CD4-positive, alpha-beta T cell (primary cell): ENCODE measurements at places on chromosomes 12 and 14. TPM values are rescaled to one million over a fixed set of nuclear protein-coding genes. Genes with fewer than 3 reads are reported as not detected.

DNA sequence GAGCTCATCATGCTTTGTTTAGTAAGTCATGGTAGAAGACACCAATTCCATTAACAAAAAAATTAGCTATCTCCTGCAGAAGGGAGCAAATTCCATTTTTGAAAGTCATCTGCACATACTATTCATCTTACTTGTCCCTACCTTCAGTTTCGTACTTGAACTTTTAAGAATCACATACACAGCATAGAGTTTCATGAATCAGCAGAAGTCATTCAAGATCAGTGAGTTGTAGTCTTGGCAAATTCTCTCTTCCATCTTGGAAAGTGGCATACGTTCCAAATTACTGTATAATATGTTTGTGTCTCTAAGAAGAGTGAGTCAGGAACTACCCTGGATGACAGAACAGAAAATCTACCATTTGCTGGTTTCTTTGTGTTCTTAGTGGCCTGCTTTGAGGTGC, 14.1 kb downstream of the VRK1 start:
- no peak overlapping the region for H3K27ac ChIP-seq
- no peak for DNase-seq
- H3K4me3 ChIP-seq = no peak overlapping the region

DNA sequence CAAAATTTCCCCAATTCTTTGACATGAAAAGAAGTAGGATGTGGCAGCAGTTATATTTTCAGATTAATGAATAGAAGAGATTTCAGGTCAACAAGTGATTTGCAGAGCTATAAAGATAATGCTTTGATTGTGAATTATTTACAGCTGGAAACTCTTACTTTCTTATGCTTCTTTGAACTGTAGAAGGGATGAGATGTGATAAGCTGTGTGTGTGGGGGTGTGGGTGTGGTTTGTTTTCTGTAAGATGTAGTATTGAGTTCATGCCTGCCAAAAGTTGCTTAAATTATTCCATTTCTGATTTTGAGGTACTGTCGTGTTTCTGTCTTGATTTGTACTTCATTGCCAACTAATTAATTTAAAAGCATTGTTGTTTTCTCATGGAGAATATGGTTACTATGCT, 22.7 kb downstream of the AEBP2 start:
- H3K4me1 ChIP-seq = peaks cover 7% of the 10 kb centered on the region
- H3K4me3 ChIP-seq = no peak overlapping the region
- DNase-seq = no peak
- no peak overlapping the region for H3K27ac ChIP-seq

DNA sequence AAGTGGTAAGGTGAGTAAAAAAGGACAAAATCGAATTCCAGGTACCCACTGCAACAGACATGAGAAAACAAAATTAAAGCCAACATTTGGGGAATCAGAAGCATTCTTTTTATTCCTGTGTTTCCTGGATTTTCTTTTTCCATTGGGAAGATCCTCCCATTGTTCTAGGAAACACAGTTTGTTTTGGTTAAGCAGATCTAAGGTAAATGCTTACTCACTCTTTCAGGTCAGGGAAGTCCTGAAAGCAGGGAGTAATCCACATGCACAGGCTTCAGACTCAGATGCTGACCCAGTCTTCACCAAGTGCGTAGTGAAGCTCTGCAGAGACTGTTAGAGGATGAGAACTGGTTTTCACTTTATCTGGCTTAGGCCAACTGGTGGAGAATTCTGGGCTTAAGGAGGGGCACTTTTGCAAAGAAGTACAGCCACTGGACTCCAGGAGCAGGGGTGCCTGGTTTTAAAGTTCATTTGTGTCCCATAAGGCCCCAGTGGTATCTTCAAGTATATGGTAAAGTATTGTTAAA, 57.7 kb downstream of the RPAP3 start:
- H3K27me3 ChIP-seq = no peaks in the 10 kb centered on the region
- no peaks in the 10 kb centered on the region for H3K36me3 ChIP-seq
- no peak overlapping the region for H3K4me3 ChIP-seq
- H3K4me1 ChIP-seq = peaks cover 9% of the 10 kb centered on the region

DNA sequence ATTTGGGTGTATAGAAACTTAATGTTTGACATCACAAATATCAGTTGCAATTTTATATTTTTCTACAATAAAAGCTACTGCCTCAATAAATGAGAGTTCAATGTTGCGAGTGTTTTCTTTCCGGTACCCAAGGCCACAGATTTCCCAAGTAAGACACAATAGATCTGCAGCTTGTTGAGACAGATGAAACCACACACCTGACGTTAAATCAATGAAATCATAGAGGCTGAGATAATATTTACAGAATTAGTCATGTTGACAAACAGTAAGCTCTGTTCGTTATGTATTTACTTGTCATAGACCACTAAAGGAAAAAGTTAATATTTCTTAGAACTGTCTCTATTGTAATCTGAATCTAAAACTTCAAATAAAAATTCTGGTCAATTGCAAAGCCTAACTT, 49.2 kb upstream of the PTHLH start:
- H3K4me3 ChIP-seq = no peak overlapping the region
- no peak overlapping the region for H3K27ac ChIP-seq
- no peak for DNase-seq
- no peaks in the 10 kb centered on the region for H3K36me3 ChIP-seq
- no peaks in the 10 kb centered on the region for H3K4me1 ChIP-seq

DNA sequence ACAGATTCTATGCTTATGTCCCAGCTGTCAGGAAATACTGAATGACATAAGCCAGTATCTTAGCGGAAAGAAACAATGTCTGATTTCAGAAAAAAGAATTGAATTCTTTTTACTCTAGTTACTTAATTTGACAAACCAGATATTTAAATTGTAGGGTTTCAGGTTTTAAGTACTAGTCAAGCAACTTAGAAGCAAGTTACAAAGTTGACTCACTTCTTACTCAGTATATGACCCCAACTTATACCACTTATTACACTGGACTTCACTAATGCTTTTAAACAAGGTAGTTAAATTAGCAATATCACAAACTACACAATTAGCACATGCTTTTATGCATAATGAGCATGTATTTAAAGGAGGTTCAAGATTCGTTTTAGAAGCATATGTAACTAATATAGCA, 7.1 kb downstream of the GMFB start:
- peaks cover 56% of the 10 kb centered on the region for H3K36me3 ChIP-seq
- no peak for DNase-seq
- H3K27ac ChIP-seq = no peak overlapping the region
- peaks cover 1% of the 10 kb centered on the region for H3K4me1 ChIP-seq
- no peaks in the 10 kb centered on the region for H3K27me3 ChIP-seq
- H3K4me3 ChIP-seq = no peak overlapping the region

- H3K27me3 ChIP-seq = no peaks in the 10 kb centered on the region
- peaks cover 25% of the 10 kb centered on the region for H3K4me1 ChIP-seq
- H3K36me3 ChIP-seq = no peaks in the 10 kb centered on the region
- H3K4me3 ChIP-seq = no peak overlapping the region
- H3K27ac ChIP-seq = no peak overlapping the region
These were observed 135.4 kb upstream of the NUDT4 start for GRCh38 chr12:93242154-93242972.

DNA sequence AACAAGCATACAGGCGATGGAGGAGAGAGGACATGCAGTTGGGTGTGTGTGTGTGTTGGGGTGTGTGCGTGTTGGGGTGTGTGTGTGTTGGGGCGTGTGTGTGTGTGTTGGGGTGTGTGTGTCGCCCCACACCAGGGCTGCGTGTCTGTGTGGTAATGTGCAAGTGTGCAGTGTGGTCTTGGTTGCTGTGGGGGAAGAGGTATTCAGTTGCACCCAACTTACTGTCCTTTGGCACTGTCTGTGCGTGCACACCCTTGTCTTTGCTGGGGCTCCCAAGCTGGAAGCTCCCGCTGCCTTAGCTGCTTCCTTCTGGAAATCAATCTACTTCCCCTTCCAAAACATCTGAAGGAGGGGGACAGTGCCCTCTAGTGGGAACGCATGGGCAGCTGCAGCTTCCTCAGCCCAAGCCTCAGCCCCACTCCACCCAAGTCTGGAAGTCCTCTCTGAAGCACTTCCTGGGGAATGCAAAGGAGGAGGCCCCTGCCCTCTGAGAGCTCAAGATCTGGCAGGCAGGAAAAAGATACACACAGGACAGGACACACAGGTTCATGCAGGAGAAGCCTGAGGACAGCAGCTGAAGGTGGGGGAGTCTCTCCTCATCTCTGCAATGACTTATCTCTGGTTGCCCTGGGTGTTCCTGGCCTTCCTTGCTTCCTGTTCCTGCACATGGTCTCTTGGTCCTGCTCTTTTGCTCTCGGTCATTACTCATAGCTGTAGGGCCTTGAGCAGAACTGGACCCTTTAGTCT, 13.1 kb downstream of the ASIC1 start:
- H3K27ac ChIP-seq = no peak overlapping the region
- no peak overlapping the region for H3K4me3 ChIP-seq
- no peaks in the 10 kb centered on the region for H3K36me3 ChIP-seq

DNA sequence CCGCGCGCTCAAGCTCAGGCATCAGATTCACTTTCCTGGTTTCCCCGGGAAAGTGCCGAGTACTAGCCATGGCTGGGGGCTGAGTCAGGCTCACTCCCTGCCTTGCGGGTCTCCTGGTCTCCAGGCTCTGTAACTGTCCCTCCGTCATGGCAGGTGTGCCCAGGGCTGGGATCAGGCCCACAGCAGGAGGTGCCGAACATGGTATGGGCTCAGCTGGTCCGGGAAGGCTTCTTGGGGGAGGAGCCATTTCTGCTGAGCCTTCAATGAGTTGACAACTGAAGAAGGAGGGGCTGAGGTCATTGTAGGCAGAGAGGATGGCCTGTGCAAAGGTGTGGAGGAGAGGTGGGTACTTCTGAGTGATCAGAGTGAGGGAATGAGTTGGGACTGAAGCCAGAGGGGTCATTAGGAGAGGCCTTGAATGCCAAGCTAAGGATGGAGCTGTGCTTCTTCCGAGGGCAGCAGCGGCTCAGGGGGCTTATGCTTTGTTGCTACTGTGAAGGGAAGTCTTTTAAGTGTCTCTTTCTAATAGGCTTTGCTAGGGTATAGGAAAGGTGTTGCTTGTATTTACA, 769 bp downstream of the EXOC3L4 start:
- no peak overlapping the region for H3K27ac ChIP-seq
- DNase-seq = no peak
- peaks cover 4% of the 10 kb centered on the region for H3K27me3 ChIP-seq

DNA sequence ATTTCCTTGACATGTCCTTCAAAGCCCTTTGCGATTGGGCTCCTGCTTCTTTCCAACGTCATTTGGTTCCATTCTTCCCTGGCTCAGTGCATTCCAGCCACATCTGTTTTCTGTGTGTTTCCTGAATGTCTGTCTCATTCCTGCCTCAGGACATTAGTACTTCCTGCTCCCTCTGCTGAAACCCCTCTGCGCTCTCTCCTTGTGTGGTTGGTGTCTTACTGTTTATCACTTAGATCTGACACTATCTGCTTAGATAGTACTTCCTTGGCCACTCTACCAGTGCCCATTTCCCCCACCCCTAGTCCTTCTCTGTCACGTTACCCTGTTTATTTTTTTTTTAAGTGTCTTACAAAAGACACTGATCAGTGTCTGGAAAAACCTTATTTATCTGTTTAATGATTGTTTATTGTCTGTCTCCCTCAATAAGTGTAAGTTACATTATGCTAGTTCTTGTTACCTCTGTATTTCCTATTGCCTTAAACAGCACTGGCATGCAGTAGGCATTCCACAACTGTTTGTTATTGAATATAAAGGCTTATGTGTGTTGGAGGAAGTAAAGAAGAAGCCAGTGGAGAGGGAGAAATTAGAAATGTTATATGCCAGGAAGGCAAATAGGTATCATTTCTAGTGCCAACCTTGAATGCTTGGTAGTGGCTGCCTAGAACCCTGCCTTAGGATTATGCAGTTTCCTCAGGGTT, 21.5 kb downstream of the DYRK2 start:
- H3K4me1 ChIP-seq = peaks cover 12% of the 10 kb centered on the region
- no peak for DNase-seq
- H3K36me3 ChIP-seq = peaks cover 9% of the 10 kb centered on the region

- H3K27ac ChIP-seq = no peak overlapping the region
- H3K4me1 ChIP-seq = peaks cover 3% of the 10 kb centered on the region
- H3K4me3 ChIP-seq = no peak overlapping the region
- DNase-seq = no peak
- H3K27me3 ChIP-seq = peaks cover 19% of the 10 kb centered on the region
- H3K36me3 ChIP-seq = no peaks in the 10 kb centered on the region
These were observed 55.6 kb downstream of the HMGA2 start for GRCh38 chr12:65879878-65880277.

GRCh38 chr12:55780685-55781084, 36.8 kb downstream of the SARNP start:
- H3K4me1 ChIP-seq = peaks cover 4% of the 10 kb centered on the region
- no peak overlapping the region for H3K27ac ChIP-seq
- H3K36me3 ChIP-seq = peaks cover 79% of the 10 kb centered on the region
- H3K27me3 ChIP-seq = no peaks in the 10 kb centered on the region

The PZP gene
- total RNA-seq = not detected

The ZNF385A gene
- 3.8 TPM for total RNA-seq

The HAL gene
- 0.25 TPM for total RNA-seq

The FBLN5 gene
- total RNA-seq = 1.5 TPM
